ENCODE measurements at places on chromosomes 16 and 17.
A peak's percentile ranks its signal among the peaks of the same experiment; 100 is the strongest.

DNA sequence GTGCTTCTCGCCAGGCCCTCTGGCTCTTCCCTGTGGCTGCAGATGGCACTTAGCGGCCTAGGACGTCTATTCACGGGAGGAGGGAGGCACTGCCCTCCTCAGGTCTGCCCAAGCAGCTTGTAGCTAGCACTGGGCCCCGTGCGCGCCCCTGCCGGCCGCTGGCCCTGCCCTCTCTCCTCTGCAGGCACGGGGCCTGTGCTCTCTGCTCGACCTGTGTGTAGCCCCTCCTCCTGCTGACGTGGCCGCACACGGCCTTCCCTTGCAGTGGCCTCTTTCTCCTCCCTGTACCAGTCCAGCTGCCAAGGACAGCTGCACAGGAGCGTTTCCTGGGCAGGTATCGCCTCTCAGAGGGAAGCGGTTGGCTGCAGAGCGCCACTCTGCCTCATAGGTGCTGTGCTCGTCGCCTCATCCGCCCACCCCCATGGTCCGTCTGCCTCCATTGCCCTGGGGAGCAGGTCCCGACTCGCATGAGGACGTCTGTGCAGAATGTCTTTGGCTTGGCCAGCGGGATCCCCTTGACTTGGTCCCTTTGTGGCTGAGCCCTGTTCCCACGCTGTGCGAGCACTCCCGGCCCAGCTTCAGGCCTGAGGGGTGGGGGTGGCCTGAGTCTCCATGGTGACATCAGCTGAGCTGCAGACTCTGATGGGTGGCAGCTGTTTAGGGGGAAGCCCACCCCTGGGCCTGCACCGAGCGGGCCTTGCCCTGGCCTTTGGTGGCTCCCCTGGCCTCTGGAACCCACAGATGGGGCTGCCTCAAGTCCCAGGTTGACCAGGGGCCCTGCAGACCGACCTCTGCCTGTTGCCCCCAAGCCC lies 34.6 kb downstream of the TSC2 start:
- no peak for DNase-seq

GRCh38 chr17:57370037-57370581 lies 113.8 kb downstream of the MSI2 start:
- DNase-seq, result peak; percentile 74

GRCh38 chr17:56699186-56699894 lies 105.8 kb downstream of the NOG start:
- DNase-seq, result peak; percentile 100

DNA sequence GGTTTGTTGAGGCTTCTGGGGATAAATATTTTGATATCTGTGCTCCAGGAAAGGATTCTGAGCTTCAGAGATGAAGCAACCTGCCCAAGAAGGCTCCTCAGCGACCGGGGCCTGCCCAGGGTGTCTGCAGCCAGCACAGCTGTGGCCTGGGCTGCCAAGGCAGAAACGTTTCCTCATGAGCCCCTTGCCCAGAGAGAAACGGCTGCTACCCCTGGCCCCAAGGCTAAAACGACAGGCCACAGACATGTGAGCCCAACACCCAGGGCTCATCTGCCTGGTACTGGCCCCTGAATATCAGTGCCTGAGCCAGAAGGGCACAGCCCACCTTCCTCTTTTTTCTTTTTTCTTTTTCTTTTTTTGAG lies 45.4 kb upstream of the RASD1 start:
- no peak for DNase-seq

GRCh38 chr17:62782730-62783270 lies 25.3 kb downstream of the MARCHF10 start:
- DNase-seq, result no peak

DNA sequence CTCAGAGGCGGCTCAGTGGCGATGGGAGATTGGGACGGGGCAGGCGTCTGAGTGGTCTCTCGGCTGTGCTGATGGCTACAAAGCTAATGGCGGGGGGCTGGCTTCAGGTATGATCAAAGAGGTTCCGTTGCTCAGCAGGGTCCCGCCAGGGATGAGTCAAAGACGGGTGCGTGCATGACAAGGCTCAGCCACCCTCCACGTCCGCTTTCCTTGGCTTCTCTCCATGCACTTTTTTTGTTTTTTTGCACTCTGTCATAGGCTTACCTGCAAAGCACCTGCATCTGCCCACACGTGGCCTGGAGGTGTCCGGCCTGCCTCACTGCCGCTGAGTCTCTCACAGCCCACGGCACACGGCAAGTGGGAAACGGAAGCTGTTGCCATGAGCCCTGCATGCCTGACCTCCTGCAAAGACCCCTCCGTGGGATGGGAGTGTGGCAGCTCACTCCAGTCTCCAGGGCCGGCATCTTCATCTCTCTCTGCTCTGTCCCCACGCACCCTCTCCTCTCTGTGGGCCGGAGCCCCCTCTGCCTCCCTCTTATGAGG lies 85.5 kb upstream of the ZNF469 start:
- DNase-seq, result no peak

DNA sequence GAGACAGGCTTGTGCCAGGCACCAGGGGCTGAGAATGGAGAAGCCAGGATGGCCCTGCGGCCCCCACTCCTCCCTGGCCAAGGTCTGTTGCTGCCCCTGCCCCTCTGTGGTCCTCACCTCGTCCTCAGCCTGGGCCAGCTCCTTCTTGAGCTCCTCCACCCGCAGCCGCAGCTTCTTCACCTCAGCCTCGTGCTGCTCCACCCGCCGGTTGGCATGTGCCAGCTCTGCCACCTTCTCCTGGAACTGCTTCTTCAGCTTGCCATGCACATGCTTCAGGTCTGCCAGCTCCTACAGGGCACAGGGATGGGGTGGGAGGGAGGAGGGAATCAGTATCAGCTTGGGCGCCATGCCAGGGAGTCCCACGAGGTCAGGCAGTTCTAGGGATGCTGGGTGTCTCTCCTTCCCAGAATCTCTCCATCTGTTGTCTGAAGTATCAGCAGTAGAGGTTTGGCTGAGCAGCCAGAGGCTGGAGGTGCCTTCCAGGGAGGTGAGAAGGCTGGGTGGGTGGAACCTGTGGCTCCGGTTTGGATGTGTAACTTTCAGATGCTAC lies 20.1 kb downstream of the CCDC102A start:
- DNase-seq, result no peak

- DNase-seq, result peak; percentile 96
Observed at GRCh38 chr16:84643180-84643583, 5.1 kb upstream of the KLHL36 start.

- DNase-seq, result no peak
Observed at GRCh38 chr16:59478838-59479237, 744.7 kb upstream of the GOT2 start.

GRCh38 chr17:10171122-10171571 lies 27.3 kb downstream of the GAS7 start:
- DNase-seq, result no peak

DNA sequence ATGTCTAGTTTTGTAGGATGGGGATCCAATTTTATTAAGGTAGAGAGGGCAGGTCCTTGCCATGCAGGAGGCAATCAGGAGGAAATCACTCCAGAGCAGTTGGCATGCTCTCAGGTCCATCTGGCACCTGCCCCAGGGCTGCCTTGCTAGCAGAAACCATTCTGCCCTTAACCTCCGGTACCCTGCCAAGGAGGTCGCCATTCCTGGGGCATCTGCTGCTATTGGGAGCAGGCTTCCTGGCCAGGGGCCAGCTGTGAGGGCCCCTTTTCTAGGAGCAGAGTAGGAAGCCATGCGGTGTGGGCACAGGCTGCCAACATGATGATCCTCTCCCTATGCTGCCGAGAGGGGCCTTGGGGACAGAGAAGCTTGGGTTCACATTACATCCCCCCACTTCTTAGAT lies 47.6 kb upstream of the MGAT5B start:
- no peak for DNase-seq

DNA sequence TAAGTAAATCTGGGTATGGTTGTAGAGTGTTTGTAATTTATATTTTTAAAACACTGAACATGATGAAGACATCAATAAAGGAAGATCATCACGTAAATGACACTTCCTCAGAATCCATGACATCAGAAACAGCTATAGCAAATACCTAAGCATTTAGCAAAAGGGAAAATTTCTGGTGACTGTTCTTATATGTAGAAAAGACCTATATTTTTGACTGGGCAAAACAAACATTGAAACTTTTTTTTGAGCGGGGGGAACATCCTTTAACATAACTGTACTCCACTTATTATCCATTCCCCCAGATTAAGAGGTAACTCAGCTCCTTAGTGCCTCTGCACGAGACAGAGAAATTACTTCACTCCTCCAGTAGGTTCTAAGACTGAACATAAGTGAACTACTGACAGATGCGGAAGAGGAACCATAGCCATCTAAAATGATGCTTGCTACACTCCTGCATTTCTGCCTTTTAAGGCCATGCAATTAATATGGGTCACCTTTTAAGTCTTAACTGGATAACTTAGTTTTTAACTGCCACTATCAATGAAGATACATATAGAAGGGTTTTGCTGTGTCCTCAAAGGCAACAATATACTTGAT lies 9.4 kb downstream of the CRYBA1 start:
- DNase-seq, result no peak

DNA sequence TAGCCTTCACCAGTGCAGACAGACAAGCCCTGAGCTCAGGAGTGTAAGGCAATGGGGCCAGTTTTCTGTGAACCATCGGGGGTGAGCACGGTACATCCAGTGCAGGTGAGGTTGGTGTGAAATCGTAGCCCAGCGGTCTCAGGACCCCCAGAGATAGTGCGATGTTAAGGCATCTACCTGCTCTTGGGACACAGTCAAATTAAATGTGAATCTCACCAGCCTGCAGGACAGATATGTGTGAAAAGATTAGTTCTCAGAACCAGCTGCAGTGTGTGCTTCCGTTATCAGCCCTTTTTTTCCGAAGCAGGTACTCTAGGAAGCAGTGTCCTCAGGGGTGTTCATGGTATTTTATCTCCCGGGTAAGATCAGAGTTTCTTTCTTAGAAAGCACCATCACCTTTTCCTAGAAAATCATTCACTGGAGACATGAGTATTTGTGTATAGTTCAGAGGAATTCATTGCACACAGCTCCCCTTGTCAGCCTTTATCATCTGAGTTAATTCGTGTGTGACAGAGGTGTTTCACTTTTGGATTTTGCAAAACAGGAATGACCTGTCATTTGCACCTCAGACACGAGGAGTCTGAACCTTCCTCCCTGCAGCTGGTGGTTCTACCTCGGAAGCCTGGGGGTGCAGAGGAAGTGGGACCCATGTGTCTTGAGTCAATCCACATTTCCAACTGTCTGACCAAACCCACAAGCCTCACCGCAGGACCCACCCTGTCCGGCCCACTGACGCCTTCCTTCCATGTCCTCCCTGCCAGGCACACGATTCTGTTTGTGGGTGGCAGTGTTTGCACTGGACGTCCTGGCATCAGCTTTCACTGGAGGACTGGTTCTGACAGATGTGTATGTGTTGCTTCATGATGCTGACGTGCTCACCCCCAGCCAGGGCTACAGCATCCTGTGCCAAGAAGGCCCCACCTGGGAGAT lies 107.8 kb downstream of the CLEC16A start:
- no peak for DNase-seq

DNA sequence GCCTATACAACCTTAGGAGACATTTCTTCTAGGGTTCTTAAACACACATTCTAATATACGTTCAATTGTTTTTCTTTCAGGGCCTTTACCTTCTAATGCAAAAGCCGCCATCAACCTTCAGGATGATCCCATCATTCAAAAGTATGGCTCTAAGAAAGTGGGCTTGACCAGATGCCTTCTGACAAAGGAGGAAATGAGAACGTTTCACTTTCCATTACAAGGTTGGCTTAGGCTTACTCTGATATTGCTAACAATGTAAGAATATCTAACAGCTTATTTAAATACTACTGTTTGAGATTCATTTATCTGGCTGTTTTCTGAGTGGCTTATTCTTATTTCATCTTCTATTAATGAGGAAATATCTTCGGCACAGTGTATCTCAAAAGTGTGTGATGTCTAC lies 15.4 kb downstream of the REXO5 start:
- no peak for DNase-seq

DNA sequence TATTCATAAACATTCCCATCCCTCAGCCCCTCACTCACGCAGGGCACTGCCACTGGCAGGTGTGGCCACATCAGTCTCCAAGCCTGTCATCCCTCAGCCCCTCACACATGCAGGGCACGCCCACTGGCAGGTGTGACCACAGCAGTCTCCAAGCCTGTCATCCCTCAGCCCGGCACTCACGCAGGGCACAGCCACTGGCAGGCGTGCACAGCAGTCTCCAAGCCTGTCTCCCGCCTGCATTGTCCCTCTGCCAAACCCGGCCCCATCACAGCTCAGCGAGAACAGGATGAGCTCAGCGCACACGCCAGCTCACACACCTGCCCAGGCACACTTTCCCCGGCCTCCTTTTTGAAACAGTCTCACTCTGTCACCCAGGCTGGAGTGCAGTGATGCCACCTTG lies 11.4 kb upstream of the KREMEN2 start:
- no peak for DNase-seq

GRCh38 chr17:61313461-61314326 lies 85.9 kb upstream of the TBX2 start:
- no peak for DNase-seq

DNA sequence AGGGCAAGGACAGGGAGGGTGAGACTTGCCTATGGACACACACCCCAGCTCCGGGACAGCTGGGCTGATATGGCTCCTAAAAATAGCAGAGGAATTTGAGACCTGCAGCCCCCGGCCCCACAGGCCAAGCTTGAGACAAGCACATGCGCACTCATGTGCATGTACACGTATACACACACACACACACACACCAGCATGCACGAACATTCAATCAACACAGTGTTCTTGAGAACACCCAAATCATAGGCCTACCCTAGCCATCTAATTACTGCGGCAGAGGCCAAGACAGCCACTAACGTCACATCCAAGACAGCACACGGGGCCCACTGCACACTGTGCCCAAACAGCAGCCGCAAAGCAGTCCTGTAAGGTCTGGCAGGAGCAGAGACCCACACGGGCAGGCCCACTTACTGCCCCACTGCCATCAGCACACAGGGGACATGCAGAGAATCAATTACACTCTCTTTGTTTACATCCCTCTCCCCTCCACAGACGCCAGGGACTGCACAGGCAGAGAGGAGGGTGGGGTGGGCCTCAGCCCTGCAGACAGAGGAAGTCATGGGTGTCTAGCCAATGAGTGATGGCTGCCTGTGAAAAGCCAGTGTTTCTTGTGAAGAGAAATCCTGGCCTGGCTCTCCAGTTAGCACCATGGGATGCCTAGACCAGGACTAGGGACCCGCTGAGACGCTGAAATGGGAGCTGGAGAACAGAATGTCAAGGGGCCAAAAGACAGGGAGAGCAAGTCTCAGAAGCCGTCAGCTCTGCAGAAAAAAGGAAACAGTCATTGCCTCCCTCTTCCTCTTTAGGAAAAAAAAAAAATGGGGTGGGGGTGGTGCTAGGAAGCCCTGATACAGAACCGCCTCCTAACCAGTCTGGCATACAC lies 39.3 kb downstream of the MYO18A start:
- DNase-seq, result no peak

Data from EL (cell line).